ENCODE measurements at places on chromosomes 5 and 9.

DNA sequence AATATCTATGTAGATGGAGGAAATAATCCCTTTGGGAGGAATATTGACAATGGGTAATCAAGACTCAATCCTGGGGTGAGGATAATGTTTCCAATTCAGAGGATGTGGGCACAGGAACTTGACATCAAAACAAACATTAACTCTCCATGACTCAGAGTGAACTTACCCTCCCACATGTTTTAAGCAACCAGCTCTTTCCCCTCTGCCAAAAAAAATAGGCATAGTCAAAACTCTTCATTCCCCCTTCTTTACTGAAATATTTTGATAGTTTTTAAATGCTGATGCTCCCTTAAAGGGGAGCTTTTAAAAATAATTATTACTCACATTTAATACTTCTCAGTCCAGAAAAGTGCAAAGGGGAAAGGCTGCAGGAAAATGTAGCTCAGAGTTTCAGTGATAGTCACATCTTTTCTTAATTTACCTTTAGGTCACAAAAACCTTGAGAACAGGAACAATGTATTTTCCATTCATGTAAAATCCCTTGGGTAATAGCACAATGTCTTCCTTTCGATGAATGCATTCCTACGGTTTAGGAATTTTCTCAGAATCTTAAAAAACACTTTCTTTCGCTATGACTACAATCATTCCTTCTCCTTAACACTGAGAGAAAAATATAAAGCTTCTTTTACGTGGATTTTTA, 298.4 kb upstream of the GRAMD2B start:
- no peak for DNase-seq

DNA sequence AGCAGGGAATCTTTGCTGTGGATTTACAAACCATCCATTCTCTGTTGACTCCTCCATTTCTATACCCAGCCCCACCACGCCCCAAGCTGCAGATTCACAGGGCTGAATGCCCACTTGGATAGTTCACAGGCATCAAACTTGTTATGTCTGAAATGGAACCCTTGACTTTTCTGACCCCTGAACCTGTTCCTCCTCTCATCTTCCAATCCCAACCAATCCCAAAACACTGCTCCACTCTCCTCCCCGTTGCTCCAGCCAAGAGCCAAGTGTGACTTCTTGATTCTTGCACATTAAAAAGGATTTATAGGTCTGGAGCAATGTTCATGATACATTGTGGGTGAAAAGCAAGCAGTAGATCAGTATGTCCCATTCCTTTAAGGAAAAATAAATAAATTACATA, 145.6 kb downstream of the DAB2IP start:
- no peak for DNase-seq

- DNase-seq, result no peak
Observed at GRCh38 chr9:99666571-99666970, 155.1 kb upstream of the NR4A3 start.

DNA sequence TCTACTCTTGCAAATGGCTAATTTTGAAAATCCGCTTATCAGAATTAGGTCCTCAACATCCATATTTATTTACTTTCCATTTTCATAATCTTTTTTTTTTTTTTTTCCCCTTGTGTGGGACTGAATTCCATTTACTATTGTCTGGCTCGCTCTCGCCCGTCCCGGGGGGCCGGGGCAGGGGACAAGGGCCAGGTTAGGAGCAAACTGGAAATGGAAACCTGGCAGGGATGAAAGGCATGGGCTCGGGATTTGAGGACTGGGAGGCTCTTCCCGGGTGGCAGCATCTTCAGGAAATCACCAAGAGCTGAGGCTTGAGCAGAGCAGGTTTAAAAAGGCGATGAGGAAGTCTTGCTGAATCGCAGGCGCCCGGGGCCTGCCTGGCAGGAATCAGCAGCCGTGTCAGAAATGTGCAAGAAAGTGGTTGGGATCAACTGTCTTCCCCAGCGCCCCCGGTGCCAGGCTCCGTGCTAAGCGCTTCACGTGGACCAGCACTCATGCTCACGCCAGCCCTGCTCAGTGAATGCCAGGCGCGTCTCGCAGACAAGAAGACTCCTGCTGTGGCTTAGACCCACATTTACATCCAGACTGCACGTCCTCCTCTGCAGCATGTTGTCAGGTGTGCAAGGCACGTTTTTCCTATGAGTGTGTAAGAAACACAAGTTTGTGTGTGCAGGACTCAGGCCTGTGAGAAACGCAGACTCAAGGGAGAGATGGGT, 66.3 kb upstream of the UNC5A start:
- no peak for DNase-seq

- no peak for DNase-seq
Observed at GRCh38 chr5:153256-153655, 38.0 kb upstream of the LRRC14B start.

All from esophagus squamous epithelium (tissue), 5 donors.